ENCODE measurements at places on chromosomes 6 and 20.

DNA sequence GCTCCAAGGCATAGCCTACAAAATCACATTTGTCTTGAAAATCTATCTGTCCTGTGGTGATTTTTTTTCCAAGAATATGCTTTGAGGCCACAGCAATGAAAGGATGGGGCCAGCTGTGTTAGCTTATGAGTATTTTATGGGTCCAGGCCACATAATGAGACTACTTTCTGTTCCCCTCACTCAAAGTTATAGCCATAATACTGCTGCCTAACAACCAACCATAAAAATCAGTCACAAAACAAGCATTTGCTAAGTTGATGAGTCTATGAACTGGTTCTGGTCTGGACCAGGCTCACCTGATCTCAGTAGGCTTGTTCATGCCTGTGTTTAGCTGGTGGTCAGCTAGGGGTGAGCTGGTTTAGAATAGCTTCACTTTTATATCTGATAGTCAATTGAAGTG, 192.5 kb upstream of the PLCB4 start:
- DNase-seq: no peak

- no peak for DNase-seq
These were observed 9.3 kb upstream of the BAK1 start for GRCh38 chr6:33589392-33589730.

- DNase-seq: no peak
These were observed 55.1 kb upstream of the LAMA2 start for GRCh38 chr6:128827675-128828464.

DNA sequence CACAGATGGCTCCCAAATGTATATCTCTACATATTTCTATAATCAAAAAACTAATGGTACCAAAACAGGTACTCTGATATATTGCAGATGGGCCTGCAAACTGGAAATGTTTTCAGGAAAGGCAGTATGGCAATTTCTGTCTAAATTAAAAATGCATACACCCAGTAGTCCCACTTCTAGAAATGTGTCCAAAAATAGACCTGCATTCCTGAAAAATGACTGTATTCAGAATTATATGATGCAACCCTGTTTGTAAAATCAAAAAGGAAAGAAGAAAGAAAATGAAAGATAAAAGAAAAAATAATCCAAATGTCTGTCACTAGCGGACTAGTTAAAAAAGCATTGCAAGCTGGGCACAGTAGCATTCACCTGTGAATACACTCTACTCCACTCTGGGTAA, 12.9 kb upstream of the MICB start:
- DNase-seq: no peak

DNA sequence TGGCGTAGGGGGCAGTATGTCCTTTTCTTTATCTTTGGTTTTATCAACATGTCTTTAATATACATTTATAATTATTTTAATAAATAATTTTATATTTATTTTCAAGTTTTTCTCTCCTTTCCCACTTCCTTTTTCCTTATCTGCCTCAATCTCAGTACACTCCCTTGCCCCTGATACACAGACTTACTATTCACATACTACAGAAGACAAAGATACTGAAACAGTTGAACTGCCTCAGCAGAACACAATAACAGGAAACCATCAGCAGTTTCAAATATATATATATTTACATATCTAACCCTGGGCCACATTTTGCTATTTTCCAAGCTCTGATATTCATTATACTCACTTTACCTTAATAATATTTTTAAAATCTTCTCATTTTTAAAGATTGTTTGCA, 19.8 kb downstream of the IBTK start:
- no peak for DNase-seq

DNA sequence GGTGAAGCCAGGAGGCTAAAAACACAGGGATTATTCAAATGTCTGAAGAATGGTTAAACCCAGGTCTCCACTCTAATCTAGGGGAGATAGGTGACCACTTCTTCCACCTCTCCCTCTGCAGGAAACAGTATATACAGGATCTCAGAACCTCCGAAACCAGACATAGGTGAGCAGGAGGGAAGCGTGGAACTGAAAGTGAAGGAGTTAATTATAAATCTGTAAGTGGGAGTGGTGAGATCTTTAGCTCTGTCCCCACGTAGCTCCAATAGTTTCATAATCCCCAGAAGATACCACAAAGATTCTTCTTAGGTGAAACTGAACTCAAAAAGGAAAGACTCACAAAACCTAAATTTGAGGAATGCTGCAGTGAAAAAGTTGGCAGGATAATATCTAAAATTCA, 76.8 kb downstream of the THEMIS start:
- no peak for DNase-seq

- DNase-seq: peak; percentile 73
These were observed 1.8 kb upstream of the PRDM1 start for GRCh38 chr6:106084106-106084988.

DNA sequence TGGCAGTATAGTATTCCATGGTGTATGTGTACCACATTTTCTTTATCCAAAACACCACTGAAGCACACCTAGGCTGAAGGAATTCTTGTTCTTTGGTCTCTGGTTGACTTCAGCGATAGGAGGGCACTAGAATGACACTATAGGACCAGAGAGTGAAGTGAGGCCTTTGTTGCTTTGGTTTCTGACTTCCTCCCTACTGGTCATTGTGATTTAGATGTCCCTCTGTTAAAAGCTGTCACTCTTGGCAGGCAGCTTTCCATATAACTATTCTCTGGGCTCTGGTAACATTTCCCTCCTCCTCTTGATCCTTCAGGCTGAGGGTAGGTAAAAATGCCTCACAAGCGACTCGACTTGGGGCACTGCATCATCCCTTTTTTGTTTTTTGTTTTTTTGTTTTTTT, 236.3 kb downstream of the MAFB start:
- no peak for DNase-seq

DNA sequence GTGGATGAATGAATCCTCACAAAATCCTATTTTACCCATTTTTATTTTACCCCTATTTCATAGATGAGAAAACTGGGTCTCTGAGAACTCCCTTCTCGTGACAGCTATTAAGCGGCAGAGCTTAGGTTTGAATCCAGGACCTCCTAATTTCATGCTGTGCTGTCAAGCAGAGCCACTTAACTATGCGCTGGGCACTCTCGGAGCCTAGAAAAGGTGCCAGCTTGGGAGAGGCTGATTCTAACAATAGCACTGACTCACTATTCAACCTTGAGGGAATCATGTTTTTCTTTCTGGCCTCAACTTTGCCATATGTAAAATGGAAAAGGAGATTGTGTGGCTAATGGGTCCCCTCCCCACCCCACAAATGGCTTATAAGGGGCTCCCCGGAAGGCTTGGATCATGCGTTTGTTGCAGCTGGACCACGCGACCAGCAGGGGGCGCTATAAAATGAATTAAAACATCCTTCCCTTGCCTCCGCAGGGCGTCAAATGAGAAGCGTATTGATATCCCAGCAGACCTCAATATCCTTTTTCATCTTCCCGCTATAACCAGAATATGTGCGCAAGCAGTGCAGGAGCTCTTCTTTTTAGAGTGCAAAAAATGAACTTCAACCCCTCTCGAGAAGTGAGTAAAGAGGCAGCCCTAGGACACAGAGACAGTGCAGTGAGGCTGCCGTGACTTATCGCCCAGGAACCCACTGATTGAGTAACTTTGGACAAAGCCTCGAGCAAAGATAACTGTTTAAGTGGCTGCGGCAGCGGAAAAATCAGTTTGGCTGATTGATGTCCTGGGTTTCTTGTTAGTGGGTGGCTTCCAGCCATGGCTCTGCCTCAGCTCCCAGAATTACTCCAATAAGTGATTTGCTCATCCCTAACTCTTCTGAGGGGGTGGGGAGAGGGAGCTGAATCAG, 12.8 kb upstream of the PDYN start:
- DNase-seq: no peak

GRCh38 chr6:112468359-112468758, 121.2 kb downstream of the RFPL4B start:
- no peak for DNase-seq

- DNase-seq: no peak
These were observed 426.1 kb downstream of the RFPL4B start for GRCh38 chr6:112773187-112773586.

DNA sequence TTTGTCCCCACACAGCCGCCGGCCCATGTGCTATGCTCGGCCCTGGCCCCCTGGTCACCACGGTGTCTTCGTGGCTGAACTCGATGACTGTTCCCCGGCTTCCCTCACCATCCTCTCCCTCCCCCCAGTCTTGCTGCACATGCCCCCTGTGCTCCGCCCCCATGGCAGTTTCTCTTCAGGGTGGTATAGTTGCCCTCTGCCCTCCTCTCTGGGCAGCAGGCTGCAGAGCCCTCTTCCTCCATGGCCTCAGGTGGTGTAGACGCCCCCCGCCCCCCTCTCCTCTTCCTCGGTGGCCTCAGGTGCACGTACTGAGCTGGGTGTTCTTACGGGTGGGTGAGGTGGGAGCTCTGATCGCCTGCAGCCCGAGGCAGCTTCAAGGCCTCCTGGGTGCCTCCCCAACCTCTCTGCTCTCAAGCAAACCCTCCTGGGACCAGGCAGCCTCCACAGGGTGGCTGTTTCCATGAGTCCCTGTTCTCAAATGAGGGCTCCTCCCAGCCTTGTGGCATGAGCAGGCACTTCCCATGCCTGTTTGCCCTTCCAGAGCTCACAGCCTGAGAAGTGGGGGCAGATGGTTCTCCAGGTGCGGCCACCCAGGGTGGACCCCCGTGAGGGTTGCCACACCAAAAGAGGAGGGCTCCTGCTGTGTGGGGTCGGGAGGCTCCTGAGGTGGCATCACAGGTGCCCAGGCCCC, 24.8 kb downstream of the COL20A1 start:
- DNase-seq: no peak

DNA sequence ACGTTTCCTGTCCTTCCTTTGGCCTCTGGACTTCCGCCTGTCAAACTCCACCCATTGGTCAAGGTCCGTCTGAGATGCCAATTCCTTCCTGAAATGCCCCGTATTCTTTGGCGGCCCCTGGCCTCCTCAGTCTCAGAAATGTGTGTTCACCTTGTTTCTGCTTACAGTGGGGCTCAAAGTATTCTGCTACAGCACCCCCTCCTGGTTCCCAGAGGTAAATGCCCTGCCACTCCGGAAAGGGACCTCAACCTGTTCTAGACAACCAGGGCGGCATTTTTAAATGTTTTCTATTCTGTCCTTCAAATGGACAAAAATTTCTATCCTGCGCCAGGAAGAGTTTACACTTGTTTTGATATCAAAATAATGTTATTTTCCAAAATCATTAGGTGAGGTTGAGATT, 12.1 kb upstream of the PAX1 start:
- DNase-seq: no peak

GRCh38 chr6:15744818-15745402, 82.1 kb upstream of the DTNBP1 start:
- no peak for DNase-seq

GRCh38 chr20:60485012-60485760, 527.0 kb downstream of the CDH26 start:
- DNase-seq: no peak

DNA sequence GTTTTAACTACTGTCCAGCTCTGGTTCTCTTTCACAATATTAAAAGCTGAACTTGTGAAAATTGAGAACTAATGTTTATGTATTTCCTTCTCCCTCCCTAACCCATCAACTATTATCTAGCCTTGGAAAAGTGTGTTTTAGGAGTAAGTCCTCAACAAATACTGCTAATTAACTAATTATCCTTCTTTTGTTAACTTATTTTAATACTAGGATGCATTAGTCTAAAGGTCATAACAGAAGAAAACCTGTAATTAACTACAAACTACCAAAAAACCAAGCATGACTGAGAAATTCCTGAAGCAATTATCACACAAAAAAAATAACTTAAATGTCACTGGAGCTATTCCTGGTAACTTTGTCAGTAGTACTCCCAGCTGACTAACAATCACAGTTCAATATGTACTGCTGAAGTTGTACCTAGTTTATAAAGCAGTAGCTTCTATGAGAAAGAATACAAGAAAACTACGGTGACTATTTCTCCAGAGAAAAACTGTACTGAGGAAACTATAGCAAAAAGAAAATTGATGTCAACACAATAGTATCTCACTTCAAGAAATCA, 301.9 kb downstream of the LAMA2 start:
- no peak for DNase-seq

DNA sequence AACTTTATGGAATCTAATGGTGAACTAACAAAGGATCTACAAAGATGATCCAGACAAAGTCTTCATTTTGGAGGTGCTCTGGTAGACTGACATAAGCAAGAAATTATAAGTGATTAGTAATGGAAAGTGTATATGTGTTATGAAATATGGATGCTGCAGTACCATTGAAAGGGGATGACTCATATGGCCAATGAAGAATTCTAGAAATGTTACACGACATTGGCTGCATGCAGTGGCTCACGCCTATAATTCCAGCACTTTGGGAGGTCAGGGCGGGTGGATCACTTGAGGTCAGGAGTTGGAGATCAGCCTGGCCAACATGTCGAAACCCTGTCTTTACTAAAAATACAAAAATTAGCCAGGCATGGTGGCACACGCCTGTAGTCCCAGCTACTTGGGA, 23.5 kb downstream of the CFAP206 start:
- DNase-seq: no peak

DNA sequence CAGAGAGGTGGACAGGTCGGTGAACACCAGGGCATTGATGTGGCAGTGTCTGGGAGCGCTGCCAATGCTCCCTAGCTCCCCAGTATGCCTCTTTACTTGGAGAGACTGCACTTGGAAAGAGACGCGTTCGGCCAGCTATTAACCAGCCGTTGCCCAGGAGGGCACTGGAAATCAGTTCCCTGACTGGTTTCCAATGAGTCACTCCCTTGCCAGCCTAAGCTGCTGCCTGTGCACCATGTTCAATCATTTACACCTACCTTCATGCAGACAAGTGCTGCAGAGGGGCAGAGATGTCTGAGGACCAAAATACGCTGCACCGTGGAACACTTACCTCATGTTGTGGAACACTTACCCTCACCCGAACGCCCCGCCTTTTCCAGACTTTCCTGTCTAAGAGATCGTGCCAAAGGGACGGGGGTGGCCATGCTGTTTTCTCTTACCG, 151.6 kb downstream of the SOBP start:
- DNase-seq: no peak

DNA sequence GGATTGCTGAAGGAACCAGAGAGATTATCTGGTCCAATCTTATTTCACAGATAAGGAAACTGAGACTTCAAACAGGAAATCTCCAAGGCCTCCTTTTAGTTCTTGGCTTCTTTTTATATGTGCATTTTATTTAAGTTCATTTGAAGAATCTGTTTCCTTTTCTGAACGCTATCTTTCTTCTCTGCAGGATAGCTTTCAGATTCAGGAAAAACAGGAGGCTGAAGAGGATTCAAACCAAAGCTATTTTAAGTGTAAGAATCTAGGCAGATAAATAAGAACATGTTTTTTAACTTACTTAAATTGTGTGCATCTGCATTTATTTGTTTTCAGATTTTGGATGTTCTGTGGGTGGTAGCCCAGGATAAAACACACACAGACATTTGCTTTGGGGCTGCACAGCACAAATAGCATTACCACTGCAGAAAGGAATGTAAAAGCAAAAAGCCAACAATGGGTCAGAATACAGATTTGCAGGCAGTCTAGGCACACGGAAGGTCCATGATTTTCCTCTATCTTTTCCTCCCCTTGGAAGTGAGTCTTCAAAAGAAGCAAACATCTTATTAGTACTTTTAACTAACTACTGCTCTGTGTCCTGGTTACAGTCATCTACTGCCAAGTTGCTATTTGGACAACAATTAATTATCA, 188.8 kb upstream of the TBX18 start:
- no peak for DNase-seq

Data from DMS 273 treated with DMSO at 0.1 percent for 48 hours (cell line).